ENCODE measurements at places on chromosomes 6 and 20. TPM values are rescaled to one million over a fixed set of nuclear protein-coding genes. Genes with fewer than 3 reads are reported as not detected.

The OOEP gene
- total RNA-seq: not detected

The GSTA2 gene
- not detected for total RNA-seq

The PDYN gene
- 16.3 TPM for total RNA-seq

The BPIFB4 gene
- not detected for total RNA-seq

The ANGPT4 gene
- total RNA-seq: not detected

The GHRH gene
- total RNA-seq: not detected

The VSX1 gene
- not detected for total RNA-seq

The OTOR gene
- 0.82 TPM for total RNA-seq

The TNF gene
- total RNA-seq: not detected

The DLK2 gene
- 8.6 TPM for total RNA-seq

The EIF2S2 gene
- total RNA-seq: 48.9 TPM

The TGM3 gene
- not detected for total RNA-seq

The MLN gene
- total RNA-seq: not detected

The EPB41L1 gene
- 58.7 TPM for total RNA-seq

The RARS2 gene
- 45.7 TPM for total RNA-seq

The TAGAP gene
- total RNA-seq: 0.82 TPM

The CGA gene
- not detected for total RNA-seq

The ANKRD66 gene
- not detected for total RNA-seq

The COL11A2 gene
- total RNA-seq: 1.2 TPM

The FNDC11 gene
- total RNA-seq: 6.1 TPM

The GRM4 gene
- total RNA-seq: 3.7 TPM

The PTK7 gene
- 16.7 TPM for total RNA-seq

The MLIP gene
- 11.8 TPM for total RNA-seq

The TSPO2 gene
- 0.82 TPM for total RNA-seq

The GDAP1L1 gene
- 131 TPM for total RNA-seq

The RIN2 gene
- total RNA-seq: 9.0 TPM

The CDC25B gene
- 6.1 TPM for total RNA-seq

The ACTL10 gene
- 0.82 TPM for total RNA-seq

The PGC gene
- under 0.01 TPM for total RNA-seq

The LY6G6D gene
- total RNA-seq: not detected

The DSP gene
- total RNA-seq: 6.9 TPM

The MYL9 gene
- 0.41 TPM for total RNA-seq

The HCK gene
- total RNA-seq: 2.9 TPM

The AHI1 gene
- 42.8 TPM for total RNA-seq

The GATA5 gene
- total RNA-seq: not detected

The EDN1 gene
- total RNA-seq: 4.9 TPM

The FAM83C gene
- not detected for total RNA-seq

The CLDN20 gene
- total RNA-seq: not detected

The HS3ST5 gene
- total RNA-seq: 13.9 TPM

The ULBP3 gene
- total RNA-seq: 11.8 TPM

The SRMS gene
- total RNA-seq: not detected

The ZNF165 gene
- 1.2 TPM for total RNA-seq

The KCNS1 gene
- total RNA-seq: 1.2 TPM

The PAX1 gene
- total RNA-seq: not detected

The FAXC gene
- total RNA-seq: 41.6 TPM

The FARS2 gene
- 19.6 TPM for total RNA-seq

The SPACA1 gene
- not detected for total RNA-seq

The ABHD16B gene
- total RNA-seq: not detected

The GFOD1 gene
- total RNA-seq: 32.2 TPM

The COL9A1 gene
- 3.3 TPM for total RNA-seq

The FAM209A gene
- not detected for total RNA-seq

The METTL24 gene
- total RNA-seq: 2.0 TPM

The INSM1 gene
- 8.6 TPM for total RNA-seq

The SUMO4 gene
- 2.4 TPM for total RNA-seq

The SLC35A1 gene
- 24.9 TPM for total RNA-seq

The YWHAB gene
- total RNA-seq: 148 TPM

The COL9A3 gene
- total RNA-seq: 10.2 TPM

The DYNLT2 gene
- 2.0 TPM for total RNA-seq

The LY6G6C gene
- total RNA-seq: not detected

The RBM24 gene
- 31.4 TPM for total RNA-seq

Measured in frontal cortex (tissue), 4 donors.